ENCODE measurements at places on chromosomes 3 and 15. TPM values are rescaled to one million over a fixed set of nuclear protein-coding genes. Genes with fewer than 3 reads are reported as not detected.

The GOLGA6L7 gene
- total RNA-seq = not detected

The GOLGA6L9 gene
- 1.3 TPM for total RNA-seq

- peak; percentile 50 for DNase-seq
Measured at GRCh38 chr3:16508591-16508995, 4.9 kb downstream of the RFTN1 start.

GRCh38 chr3:77362936-77363335, 323.0 kb downstream of the ROBO2 start:
- no peak for DNase-seq

DNA sequence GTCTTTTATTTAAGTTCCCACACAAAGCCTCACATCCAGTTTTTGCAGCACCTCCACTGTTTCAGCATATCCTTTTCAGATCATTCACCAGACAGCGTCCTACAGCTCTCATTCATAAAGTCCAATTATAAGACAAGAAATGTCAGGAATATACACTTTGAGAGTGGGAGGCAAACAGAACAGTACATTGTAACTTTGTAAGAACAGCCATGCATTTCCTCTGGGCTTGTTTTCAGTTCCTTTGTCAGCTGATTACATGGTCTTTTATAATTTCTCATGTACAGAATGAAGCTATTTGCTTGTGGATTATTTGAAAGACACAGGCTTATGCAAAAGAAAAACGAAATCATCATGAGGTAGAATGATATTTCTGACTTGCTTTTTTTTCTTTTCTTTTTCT, 85.7 kb downstream of the SOX2 start:
- DNase-seq = no peak

All from fibroblast of villous mesenchyme (primary cell).